Activated CD4-positive, alpha-beta T cell treated with anti-CD3 and anti-CD28 coated beads, Interleukin-2, amount 50 U/mL, for 1 hour (primary cell): ENCODE measurements at places on chromosomes 6 and 20.

- no peak for DNase-seq
These were observed 35.9 kb upstream of the SLC24A3 start for GRCh38 chr20:19176470-19177052.

GRCh38 chr6:170049641-170050561 lies 241.0 kb downstream of the DLL1 start:
- no peak for DNase-seq

DNA sequence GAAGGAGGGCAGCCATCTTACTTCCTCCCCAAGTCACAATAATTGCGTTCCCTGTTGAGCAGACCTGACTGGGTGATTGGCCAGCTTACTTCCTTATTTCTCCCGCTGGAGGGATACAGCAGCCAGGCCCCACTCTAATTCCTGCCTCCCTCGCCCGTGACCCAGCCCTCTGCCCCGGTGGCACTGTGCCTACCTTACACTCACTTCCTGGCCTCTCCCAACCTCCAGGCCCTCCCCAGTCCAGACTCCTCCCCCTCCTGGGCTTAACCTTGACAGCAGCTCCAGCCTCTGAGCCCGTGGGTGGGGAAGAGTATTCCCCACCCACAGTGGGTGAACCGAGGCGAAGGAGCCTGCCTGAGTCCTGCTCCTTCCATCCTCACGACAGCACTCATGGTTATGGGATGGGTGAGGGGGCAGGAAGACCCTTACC lies 3.0 kb downstream of the BAK1 start:
- no peak for DNase-seq

GRCh38 chr6:21357262-21357661 lies 236.3 kb upstream of the SOX4 start:
- no peak for DNase-seq

GRCh38 chr20:39290575-39290974 lies 328.4 kb downstream of the DHX35 start:
- no peak for DNase-seq

GRCh38 chr6:144406796-144407195 lies 121.7 kb downstream of the UTRN start:
- no peak for DNase-seq

- DNase-seq: no peak
These were observed 1.6 kb upstream of the OGFRL1 start for GRCh38 chr6:71287038-71287437.

- DNase-seq: no peak
These were observed 1.1 kb downstream of the FNDC1 start for GRCh38 chr6:159170333-159170672.

DNA sequence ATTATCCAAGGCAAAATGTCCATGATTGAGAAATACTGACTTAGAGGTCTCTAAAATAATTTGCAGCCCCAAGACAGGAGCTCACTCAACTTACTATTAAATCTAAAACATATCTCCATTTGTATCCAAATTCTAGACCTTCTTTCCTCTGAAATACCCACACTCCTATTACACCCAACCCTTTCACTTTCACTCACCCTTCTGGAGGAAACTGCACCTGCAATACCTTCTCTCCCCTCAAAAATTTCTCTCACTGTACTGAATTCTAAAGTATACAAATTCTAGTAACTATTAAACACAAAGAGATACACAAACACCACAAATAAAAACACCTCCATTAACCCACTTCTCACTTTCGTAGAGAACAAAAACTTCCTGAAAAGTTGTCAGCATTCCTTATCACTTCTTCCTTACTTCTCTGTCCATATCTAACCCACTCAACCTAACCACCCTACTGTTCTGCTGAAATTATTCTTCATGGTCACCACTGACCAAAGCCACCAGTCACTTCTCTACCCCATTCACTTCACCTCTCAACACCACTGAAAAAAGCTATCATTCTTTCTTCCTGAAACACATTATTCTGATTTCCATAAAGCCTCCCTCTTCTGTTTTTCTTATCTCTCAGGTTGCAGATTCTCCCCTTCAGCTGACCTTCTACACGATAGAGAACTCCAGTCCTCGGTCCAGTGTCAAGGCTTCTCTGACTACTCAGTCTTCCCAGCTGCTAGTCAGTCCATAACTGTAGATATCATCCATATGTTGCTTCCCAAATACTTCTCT lies 12.0 kb downstream of the LMBRD1 start:
- DNase-seq: no peak

- no peak for DNase-seq
These were observed 191.4 kb downstream of the NFATC2 start for GRCh38 chr20:51350941-51351631.

DNA sequence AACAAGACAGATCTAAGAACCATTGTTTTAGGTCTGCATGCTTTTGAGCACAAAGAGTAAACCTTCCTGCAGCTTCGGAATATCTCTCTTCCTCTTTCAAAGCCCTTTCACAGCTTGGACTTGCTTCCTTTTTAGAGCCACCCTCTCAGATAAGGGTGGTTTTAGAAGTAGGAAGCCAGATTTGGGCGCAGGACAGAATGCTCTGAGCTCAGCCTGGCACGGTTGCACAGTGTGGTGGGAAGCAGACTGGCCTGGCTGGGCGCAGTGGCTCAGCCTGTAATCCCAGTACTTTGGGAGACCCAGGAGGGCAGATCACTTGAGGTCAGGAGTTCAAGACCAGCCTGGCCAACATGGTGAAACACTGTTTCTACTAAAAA lies 35.6 kb upstream of the PNRC1 start:
- DNase-seq: no peak

DNA sequence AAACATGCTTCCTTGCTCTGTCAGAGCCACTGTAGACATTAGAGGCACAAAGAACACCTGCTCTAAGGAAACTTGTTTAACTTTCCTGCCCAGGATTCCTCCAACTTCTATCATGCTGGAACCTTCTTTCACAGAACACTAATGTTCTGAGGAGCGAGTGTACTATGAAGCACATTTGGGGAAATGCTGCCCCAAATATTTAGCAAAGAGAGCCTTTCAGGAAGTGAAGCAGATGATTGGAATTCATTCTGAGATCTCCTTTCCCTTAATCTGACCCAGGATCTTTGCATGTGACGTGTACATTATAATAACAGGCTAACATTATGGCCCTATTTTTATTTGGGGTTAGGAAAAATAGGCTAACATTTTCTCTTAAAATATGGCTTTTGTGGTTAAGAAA lies 21.0 kb upstream of the FYN start:
- no peak for DNase-seq

- DNase-seq: no peak
These were observed 47.8 kb downstream of the JARID2 start for GRCh38 chr6:15293674-15294073.

- DNase-seq: no peak
These were observed 26.8 kb downstream of the KCNB1 start for GRCh38 chr20:49455691-49456090.

GRCh38 chr6:161837854-161838253 lies 564.0 kb upstream of the AGPAT4 start:
- DNase-seq: no peak

GRCh38 chr6:113980937-113981554 lies 10.1 kb upstream of the HDAC2 start:
- no peak for DNase-seq

- DNase-seq: no peak
These were observed 753.4 kb upstream of the ADGRB3 start for GRCh38 chr6:67881706-67882065.

GRCh38 chr6:147459780-147460179 lies 48.7 kb upstream of the SAMD5 start:
- DNase-seq: no peak

GRCh38 chr6:4085332-4085700 lies 6.4 kb upstream of the FAM217A start:
- DNase-seq: no peak

- no peak for DNase-seq
These were observed 10.4 kb downstream of the PMEPA1 start for GRCh38 chr20:57699395-57699794.

DNA sequence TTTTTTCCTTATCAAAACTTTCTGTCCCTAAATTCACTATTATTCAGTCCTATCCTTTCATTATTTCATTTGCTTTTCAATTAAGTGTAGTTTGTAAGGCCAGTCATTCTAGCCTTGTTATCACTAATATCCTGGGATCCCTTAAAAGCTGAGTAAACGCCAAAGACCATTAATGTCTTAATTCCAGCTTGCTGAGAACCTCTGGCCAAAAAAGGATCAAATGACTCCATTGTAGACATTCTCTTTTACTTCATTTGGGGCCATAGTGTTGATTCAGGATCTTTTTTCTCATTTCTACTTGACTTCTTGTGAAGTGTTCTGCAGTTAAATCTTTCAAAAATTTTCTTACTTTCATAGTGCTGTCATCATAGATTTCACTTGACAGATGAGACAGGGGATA lies 379.7 kb downstream of the LAMA2 start:
- no peak for DNase-seq

GRCh38 chr20:49482621-49483017 lies at the start of gene KCNB1:
KCNB1 (minus strand) TSS chr20:49482668; CDS start chr20:49482480, 188 bp downstream.
- DNase-seq: peak; percentile 34

DNA sequence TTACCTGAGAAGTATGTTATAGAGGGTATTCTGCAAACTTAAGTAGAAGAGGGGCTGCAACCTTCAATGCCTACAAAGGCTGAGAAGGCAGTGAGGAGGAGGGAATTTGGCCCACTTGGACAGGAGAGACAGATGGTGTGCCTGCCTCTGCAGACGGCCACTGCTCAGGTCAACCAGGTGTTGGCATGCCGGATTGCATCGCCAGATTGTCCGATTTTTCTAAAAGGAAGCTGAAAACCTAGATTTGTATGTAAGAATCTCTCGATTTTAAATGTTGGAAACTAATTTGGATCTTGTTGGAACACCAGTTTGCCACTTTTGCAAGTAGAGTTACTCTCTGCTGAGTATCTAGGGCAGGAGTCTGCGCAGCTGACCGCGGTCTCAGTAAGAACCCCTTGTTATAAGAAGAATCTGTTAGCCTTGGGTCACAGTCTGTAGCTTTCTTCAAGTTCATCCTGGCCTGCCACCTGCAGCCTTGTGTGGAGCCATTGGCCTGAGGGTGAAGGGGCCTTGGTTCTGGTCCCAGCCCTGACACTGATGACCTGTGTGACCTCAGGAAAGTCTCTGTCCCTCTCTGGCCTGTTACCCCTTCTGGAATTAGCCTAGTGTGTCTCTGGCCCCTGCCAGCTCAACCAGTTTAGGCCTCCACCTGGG lies 54.4 kb downstream of the TGM2 start:
- DNase-seq: no peak

- DNase-seq: no peak
These were observed 6.7 kb downstream of the DDX27 start for GRCh38 chr20:49225896-49226295.

- peak; percentile 3 for DNase-seq
These were observed 87.8 kb downstream of the CARMIL1 start for GRCh38 chr6:25366903-25367545.

GRCh38 chr6:21263531-21264287 lies 329.8 kb upstream of the SOX4 start:
- no peak for DNase-seq

DNA sequence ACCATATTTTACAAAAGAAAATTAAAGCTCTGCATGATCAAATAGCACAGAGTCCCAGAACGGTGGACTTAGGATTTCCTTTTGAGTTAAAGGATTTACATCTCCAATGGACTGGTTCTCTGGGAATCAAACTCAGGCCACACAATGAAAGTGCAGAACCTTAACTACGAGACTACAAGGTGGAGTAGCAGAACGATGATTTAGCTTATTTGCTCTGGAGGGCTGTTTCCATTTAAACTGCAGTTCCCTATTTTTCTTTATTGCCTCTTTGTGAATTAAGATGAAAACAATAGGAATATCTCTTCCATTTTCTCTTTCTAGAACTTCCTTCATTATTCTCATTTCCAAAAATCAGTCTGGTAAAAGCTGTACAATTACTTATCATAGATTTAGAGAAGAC lies 65.7 kb downstream of the TFAP2B start:
- no peak for DNase-seq

DNA sequence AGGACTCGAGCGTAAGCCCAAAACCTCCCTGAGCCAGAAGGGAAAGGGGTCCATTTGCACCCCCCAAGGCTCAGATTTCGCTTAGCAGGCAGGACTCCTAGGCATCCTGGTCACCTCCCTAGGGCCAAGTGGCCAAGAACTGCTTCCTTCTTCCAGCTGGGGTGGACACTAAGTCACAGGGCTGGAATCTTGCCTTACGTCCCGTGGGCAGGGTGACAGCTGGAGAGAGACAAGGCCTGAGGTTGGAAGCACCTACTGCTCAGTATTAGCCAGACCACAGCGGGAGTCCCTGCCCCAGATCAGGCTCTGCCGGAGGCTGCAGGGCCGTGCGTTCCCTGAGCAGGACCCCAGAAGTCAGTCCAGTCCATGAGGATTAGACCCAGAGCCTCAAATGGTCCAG lies 19.7 kb downstream of the LAMA5 start:
- no peak for DNase-seq

GRCh38 chr6:141988954-141989705 lies 143.6 kb upstream of the GJE1 start:
- DNase-seq: peak; percentile 3

- DNase-seq: no peak
These were observed 136.3 kb upstream of the MLIP start for GRCh38 chr6:53974941-53975340.

DNA sequence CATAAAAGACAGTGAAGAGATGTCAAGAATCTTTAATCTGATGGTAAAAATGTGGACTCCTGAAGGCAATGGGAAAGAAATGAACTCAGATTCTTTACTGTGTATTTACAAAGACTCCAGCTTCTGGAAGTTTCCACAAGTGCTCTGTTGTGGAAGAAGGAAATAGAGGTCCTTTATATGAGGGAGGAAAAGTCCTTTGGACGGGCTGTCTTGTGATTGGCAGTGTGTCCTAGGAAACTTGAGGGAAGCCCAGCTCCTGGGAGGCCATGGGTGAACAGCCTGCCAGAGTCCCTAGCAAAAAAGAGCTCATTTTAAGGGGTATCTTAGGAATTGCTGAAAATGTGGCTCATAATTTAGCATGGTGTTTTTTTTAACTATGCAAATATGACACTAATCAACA lies 92.0 kb downstream of the RNASET2 start:
- no peak for DNase-seq

- DNase-seq: no peak
These were observed 306.1 kb upstream of the FLRT3 start for GRCh38 chr20:14643556-14643955.

DNA sequence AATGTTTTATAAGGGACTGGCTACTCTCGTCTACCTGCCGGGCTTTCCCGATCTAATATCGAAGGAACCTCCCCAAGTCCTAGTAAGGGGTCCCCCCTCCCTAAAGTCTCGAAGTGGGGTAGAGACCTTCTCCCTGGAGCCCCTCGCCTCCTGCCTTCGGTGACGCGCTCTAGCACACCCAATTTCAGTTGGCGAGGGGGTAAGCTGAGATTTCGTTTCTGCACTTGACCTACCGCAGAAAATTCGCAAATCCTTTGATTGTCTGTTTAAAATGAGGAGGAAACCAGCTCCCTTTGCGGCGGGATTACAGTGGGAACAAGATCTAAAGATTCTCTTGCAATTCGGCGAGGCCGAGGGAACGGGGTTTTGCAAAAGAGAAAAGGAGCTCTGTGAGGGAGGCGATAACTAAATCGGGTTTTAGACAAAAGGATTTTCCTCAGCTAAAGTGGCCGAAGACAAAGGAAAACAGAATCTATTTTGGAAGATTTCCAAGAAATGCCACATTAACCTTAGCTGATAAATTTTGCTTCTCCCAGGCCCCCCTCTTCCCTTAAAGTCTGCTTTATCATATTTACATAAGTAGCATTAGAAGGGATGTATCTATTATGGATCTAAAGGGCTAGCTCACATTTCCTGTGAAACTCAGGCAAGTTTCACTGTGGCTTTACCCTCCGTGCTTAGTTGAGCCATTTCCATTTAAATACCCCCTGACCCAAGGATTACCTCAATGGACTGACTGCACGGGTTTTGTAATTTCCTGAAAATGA lies 8.4 kb downstream of the SIM1 start:
- DNase-seq: no peak

GRCh38 chr6:8219352-8219943 lies 117.1 kb upstream of the EEF1E1 start:
- DNase-seq: peak; percentile 12
